Activated CD8-positive, alpha-beta memory T cell treated with anti-CD3 and anti-CD28 coated beads, Interleukin-2, amount 10 ng/mL, durations not matched to agents 7 days and 5 days (primary cell): ENCODE measurements at places on chromosomes 6 and 20. TPM values are rescaled to one million over a fixed set of nuclear protein-coding genes. Genes with fewer than 3 reads are reported as not detected.

ARMC12 gene
- total RNA-seq: 0.96 TPM

NRN1 gene
- total RNA-seq: 0.26 TPM

SSTR4 gene
- not detected for total RNA-seq

DNA sequence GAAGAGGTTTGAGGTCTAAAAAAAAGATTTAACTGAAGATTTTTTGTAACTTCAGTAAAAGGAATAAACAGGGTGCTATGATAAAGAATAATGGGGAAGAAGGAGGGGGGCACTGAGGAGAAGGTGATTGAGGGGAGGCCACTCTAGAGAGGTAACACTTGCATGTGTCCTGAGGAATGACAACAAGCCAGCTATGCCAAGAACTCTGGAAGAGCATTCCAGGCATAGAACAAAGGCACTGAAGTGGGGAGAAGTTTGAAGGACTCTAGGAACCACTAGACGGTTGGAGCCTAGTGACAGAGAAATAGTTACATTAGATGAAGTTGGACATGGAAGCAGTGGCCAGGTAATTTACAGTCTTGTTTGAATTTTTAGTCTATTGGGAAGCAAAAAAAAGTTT is 10.8 kb upstream of the SF3B5 start:
- peaks cover 10% of the 10 kb centered on the region for H3K4me1 ChIP-seq
- H3K27ac ChIP-seq: no peak overlapping the region
- H3K27me3 ChIP-seq: no peaks in the 10 kb centered on the region
- DNase-seq: no peak
- H3K36me3 ChIP-seq: no peaks in the 10 kb centered on the region

DNA sequence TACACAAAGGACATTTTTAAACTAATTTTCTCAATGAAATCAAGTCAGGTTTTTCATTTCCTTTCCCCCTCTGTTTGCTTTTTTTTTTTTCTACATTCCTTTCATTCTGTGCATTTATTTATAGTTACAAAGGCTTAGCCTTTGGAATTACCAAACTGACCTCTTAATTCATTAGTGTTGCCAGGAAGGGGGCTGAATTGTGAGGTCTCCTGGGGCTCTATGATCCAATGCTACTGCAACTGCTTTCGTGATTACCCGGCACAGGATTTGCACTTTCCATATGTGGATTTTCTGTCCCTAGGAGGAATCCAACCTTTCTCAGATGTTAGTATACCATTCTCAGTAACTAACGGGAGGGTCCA is 35.3 kb downstream of the NEDD9 start:
- no peak for DNase-seq
- H3K4me3 ChIP-seq: no peak overlapping the region
- peaks cover 84% of the 10 kb centered on the region for H3K36me3 ChIP-seq
- H3K27ac ChIP-seq: peak overlapping the region; percentile 54
- peaks cover 59% of the 10 kb centered on the region for H3K4me1 ChIP-seq
- H3K27me3 ChIP-seq: no peaks in the 10 kb centered on the region
